T-helper 1 cell (primary cell): ENCODE measurements at places on chromosomes 3 and 15.

GRCh38 chr3:13711911-13712650 lies 163.2 kb downstream of the FBLN2 start:
- no peak for DNase-seq

DNA sequence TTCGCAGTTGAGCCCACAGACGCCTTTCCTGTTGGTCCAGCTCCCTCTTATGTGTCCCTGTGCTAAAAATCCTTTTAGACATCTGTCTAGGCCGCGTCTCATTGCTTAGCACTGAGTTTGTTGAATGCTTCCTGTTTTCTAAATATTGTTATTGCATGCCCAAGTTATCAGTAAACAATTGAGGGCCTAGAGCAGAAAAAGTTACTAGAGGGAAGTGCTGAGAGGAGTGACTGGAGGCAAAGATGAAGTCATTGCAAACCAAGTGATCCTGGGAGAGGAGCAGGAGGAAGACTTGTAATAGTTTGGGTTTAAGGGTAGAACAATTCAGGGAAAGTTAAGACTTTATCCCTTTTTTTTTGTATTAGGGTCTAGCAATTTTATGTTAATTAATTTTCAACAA lies 88.1 kb downstream of the DCUN1D1 start:
- DNase-seq, result no peak

DNA sequence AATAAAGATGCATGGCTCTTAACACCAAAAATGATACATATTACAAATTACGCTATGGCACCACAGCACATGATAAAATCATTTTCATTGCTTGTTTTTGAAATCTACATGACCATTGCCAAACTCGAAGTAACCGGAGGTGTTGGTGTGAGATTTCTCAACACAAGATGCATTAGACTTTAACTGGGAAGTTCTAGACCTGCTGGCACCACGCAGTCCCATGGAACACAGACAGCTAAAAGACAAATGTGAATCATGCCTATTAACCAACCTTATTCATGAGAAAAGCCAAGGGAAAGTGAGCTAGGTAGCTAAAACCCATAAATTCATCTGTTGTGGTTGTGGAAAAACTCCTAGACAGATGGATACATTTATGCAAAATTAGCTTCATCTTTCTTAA lies 595.4 kb downstream of the FOXP1 start:
- DNase-seq, result no peak

- DNase-seq, result no peak
These were observed 17.5 kb downstream of the MAP1A start for GRCh38 chr15:43534897-43535296.

DNA sequence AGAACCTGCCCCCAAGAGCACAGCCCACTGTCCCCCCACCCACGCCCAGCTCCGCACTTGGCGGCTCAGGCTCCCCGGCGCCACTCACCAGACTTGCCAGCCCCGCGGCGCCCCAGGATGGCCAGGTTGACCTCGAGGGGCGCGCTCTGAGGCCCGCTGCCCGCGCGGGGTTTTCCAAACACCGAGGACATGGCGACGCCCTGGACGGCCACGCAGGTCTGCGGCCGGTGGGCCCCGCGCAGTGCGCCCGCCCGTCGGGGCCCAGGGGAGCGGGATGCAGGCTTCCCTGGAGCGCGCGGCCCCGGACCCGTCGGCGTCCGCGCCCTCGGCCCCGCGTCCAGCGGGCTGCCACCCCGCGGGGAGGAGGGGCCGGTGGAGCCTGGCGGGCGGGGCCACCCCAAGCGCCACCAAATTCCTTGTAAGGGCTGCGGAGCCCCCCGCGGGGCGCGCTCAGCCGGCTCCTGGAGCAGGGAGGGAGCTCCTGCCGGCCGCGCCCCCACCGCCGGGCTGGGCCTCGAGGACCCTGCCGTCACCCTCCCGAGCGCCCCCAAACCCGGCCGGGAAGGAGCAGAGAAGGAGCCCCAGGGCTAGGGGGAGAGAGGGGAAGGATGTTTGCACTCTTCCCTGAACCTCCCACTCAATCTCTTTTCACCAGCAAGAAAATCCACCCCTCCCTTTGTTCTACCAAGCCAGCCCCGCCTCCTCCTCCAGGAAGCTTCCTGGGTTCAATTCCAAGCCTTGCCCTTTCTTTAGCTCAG lies at the start of gene RASL12:
Gene RASL12, minus strand, starts transcription at position 347 of the 758 bp plus-strand sequence. Its CDS starts 156 bp downstream, at position 191.
- no peak for DNase-seq

- DNase-seq, result no peak
These were observed 242.6 kb downstream of the PTPRG start for GRCh38 chr3:61803983-61804382.

- no peak for DNase-seq
These were observed 18.7 kb downstream of the TMEM43 start for GRCh38 chr3:14143271-14144225.

GRCh38 chr3:151777880-151778279 lies 36.0 kb upstream of the AADAC start:
- no peak for DNase-seq

GRCh38 chr15:78307976-78308375 lies 8.6 kb upstream of the SKIC8 start:
- no peak for DNase-seq

DNA sequence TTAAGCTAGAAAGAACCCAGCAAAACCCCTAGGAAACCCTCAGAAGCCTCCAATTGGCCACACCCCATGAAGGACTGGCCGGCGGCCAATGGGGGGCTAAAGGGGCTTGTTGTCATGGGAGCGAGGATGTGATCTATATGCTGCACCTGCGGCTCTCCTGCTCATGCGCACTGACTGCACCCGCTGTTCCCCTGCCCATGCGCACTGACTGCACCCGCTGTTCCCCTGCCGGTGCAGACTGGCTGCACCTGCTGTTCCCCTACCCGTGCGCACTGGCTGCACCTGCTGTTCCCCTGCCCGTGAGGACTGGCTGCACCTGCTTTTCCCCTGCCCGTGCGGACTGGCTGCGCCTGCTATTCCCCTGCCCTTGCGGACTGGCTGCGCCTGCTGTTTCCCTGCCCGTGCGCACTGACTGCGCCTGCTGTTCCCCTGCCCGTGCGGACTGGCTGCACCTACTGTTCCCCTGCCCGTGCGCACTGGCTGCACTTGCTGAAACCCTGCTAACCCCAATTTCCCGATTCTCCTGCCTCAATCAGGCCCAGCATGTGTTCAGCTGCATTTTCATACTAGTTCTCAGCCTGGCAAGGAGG lies 16.8 kb upstream of the MCCC1 start:
- no peak for DNase-seq

DNA sequence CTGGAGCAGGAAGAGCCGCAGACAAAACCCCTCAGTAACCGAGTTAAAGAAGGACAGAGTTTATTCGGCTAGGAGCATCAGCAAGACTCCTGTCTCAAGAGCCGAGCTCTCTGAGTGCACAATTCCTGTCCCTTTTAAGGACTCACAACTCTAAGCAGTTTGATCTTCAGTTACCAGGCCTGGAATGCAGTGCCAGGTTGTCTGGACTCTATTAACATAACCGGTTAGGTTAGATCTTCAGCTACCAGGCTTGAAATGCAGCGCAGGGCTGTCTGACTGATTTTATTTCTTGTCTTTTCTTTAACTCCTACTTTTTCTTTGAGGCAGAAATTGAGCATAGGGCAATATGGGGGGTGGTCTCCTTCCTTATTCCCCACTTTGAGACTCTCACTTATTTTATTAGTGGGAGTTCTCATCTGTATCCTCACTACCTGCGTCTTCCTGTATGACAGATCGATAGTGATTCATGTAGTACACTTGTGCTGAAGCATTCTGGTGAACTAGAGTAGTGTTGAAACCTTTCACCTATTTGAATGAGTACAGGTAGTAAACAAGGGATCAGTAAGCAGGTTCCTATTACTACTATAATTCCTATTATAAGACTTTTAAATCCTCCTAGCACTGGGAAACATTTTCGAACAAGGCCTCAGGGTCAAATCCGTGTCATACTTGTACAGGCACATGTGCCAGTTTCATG lies 325.0 kb downstream of the CGGBP1 start:
- DNase-seq, result no peak

GRCh38 chr3:50617911-50618481 lies 1.0 kb downstream of the MAPKAPK3 start:
- DNase-seq, result no peak

DNA sequence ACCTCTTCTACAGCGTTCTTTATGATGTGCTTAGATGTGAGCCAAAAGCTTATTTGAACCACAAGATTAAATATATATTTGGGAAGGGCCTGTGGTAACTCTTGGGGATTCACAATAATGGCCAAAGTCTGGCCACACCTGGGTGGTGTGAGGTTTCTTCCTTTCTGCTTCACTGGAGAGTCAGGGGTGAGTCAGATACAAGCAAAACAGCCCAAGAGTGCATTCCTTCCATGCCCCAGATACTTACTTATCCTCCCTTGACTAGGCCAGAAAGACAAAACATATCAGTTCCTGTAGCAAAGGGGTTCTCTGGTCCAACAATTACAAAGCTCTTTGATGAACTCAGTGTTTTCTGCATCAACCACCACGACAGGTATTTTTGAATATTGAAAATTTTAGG lies 941 bp downstream of the ZBED2 start:
- DNase-seq, result no peak

DNA sequence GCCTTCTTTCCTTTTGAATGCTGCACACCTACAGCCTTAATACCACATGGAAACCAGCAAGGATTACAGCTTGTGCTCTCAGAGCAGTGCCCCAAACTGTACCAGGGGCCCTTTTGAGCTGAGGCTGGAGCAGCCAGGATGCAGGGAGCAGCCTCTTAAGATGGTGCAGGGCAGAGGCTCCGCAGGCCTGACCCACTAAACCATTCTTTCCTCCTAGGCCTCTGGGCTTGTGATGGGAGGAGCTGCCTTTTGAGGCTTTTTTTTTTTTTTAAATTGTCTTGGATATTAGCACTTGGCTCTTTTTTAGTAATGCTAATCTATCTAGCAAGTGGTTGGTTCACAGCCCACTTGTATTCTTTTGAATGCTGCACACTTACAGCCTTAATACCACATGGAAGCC lies 37.7 kb downstream of the PFN2 start:
- DNase-seq, result no peak

DNA sequence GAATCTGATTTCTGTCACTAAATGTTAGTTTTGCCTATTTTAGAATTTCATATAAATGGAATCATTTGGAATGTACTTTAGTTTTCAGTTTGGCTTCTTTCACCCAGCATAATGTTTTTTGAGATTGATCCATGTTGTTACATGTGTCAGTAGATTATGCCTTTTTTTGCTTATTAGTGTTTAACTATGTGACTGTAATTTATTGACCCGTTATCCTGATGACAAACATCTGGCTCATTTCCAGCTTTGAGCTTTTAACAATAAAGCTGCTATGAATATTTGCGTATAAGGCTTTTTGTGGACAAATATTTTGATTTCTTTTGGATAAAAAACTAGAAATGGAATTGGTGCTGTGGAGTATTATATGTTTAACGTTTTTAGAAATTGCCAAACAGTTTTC lies 254.5 kb upstream of the CFAP20DC start:
- DNase-seq, result no peak

DNA sequence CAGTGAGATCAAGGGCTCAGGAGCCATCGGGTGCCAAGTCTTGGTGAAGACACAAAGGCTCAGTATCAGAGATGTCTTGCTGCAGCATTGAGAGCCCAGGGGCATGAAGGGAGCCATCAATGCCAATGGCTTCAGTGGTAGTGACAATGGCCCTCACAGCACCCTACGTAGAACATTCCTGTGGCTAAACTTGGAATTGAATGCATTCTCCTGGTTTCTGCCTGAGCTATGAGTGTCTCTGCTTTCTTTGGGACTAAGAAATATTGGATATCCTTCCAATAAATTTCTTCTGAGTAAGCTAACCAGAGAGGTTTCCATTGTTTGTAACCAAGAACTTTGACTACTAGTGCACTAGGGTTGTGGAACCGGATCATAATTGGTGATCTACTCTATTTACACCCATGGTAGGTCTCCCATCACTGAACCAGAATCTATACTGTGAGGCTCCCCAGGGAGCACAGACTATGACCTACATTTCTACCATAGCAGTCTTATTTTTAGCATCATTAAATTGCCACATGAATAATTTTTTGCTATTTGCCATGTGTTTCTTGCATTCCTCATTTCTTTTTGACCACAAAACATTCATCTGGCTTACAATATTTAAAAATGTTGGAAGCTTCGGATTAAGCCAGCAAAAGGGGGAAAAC lies 31.6 kb upstream of the PDZRN3 start:
- DNase-seq, result no peak

GRCh38 chr3:161066930-161067329 lies 38.2 kb downstream of the B3GALNT1 start:
- no peak for DNase-seq

GRCh38 chr3:129942296-129942695 lies 32.2 kb upstream of the TRH start:
- no peak for DNase-seq

DNA sequence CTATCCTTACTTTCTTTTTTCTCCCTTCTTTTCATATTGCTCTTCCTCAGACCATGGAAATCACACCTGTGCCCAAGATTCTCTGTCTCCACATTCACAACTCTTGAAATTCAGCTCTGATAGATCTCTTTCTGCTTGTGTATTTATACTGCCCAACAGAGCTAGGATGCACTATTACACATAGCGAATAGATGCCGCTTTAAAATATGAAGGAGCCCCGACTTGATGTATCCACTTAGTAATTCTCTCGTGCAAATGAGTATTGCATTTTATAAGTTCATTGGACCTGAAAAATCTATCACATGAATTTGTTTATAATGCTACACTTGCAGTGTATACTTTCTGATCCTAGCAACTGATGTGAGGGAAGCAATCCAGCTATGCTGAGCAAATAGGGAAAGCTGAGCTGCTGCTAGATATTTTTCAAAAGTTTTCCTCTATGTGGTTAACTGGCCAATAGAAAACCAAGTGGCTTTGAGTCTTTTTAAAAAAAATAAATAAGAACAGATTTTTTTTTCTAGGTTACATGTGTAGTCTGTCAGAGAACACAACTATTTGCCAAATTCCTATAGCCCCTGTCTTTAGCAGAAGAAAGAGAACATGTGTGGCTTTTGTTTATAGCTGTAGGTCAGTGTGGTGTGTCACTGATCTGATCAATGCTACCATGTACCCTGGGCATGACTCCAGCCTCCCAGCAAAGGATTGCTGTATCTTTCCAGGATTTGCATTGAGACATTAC lies 64.3 kb upstream of the LEKR1 start:
- DNase-seq, result no peak

GRCh38 chr3:168847291-168847883 lies 751.7 kb upstream of the GOLIM4 start:
- DNase-seq, result no peak

DNA sequence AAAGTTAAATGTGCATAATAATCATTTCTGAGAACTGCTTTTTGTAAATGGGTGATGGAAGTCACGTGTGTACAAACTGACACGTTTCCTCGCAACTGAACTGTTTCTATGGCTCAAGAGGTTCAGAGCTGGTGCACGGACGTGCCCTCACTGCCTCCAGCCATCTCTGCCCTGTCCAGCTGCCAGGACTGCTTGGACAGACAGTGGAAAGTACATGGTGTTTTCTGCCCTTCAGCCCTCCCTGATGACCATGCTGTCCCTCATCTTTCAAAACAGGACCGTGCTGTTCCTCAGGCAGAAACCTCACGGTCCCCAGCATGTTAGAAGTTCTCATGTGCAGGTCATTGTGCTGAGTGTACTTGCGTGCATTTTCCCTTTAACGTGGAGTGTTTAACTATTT lies 38.7 kb downstream of the GJD2 start:
- no peak for DNase-seq
